Activated effector memory CD4-positive, alpha-beta T cell treated with Interleukin-2 at 50 U/mL for 16 hours (primary cell): ENCODE measurements at places on chromosomes 11 and 22.

DNA sequence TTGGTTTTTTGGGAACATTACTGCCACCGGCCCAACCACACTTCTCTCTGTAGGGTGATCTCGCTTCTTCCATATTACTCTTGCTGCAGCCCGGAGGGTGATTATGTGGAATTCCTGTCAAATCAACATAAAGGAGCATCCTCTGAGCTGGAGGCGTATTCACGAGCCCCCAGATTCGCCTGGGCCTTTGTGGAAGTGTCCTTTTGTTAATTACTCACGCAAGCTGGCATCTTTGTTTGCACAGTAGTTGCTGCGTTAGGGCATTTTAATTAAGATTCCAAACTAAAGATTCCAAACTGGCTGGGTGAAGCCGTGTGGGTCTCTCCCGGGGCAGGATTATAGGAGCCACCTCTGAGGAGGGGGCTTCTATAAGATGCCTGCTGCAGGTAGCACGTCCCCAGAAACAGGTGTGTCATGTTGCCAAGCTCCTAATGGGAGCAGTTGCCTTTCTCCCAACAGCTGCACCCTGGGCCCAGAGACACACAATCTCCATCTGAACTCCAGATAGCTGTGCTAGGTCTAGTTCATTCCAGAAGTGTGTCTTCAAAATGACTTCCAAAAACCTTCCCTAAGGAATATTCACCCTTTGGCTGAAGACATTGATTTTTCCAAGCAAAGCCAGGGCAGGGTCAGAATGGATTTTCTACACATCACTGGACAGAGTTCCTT, 40.9 kb downstream of the SHISAL1 start:
- DNase-seq = no peak

- DNase-seq = no peak
Measured at GRCh38 chr11:102421261-102421660, 31.3 kb downstream of the TMEM123 start.

GRCh38 chr11:1351278-1351937, 38.3 kb upstream of the BRSK2 start:
- no peak for DNase-seq

DNA sequence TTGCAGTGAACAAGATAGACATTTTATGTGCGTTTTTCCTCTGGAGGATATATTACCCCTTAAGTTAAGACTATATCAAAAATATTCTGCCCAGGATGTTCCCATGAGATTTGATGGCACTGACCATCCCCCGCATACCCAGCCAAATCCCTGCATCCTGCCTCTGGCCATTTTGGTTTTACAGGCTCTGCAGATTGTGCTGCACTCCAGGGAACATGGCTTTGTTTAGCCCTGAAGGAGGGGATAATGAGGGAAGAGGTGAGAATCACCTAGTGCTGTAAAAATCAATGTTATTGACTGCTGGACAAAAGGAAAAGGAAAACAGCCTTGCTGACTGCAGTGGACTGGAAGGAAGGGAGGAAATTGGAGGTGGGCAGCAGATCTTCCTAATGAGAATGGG, 717.4 kb downstream of the DLG2 start:
- no peak for DNase-seq

DNA sequence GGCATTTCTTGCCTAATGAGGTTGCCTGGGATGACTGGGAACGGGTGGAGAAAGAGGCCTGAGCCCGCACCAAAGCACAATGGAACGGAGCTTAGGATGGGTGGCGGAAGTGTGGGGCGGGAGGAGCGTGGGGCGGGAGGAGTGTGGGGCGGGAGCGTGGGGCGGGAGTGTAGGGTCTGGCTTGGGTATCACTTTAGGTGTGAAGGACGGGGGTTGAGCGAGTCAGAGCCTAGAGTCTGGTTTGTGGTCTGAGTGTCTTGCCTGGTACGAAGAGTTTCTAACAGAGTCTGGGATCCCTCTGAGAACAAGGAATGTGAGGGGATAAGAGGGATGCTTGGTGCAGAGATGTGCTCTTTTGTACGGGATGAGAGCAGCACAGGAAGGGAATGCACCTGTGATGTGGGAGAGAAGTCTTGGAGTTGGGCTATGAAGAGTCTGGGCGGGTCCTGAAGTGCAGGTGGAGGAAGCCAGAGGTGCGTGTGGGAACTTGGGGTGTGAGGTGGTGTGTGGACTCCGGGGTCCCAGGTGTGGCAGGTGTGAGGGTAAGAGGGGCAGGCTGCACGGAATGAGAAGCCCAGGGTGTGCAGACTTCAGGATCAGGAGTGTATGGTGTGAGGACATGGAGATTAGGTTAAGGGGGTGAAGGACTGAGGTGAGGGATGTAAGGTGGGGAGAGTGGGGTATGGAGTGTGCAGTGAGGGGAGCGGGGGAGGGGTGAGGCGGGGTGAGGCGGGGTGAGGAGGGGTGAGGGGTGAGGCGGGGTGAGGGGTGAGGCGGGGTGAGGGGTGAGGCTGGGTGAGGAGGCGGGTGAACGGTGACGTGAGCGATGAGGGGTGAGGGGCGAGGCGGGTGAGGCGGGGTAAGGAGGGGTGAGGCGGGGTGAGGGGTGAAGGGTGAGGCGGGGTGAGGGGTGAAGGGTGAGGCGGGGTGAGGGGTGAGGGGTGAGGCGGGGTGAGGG, 1.0 kb downstream of the SYCE3 start:
- DNase-seq = no peak

DNA sequence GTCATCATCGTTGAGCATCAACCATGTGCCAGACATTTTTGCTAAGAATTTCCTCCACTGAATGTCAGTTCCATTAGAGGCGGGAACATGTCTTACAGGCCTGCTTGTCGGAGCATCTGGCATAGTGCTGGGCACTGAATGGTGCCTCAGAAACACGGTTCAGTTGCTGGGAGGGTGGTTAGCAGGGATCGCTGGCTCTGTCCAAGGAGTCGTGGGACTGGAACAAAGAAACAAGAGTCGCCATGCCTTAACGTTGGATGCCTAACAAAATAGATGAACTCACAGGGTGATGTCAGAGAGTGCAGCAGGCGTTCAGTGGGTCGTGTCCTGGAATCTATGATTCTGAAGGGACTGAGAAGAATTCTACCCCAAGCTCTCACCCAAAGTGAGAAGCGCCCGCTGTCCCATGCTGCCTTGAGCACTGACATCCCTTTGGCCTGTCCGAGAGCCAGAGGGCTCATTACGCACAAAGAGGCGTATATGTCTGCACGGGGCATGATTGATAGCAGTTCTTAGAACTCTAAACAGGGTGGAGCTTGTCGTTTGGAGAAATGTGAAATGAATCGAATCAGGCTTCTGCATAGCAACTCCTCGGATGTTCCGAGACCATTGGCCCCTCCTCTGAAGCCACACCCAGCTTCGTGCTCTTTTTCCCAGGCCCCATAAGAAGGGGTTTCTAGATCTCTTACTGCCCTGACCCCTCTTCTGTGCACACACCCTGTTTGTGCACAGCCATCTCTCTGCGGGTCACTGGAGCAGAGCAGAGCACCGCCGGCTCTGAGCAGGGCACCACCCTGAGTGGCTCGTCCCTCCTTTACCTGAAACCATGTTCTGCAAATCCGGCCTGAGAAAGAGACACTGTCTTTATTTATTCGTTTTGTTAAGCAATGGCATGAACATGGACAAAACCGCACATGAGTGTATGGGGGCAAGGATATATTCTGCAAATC, 113.1 kb upstream of the B3GAT1 start:
- DNase-seq = no peak

DNA sequence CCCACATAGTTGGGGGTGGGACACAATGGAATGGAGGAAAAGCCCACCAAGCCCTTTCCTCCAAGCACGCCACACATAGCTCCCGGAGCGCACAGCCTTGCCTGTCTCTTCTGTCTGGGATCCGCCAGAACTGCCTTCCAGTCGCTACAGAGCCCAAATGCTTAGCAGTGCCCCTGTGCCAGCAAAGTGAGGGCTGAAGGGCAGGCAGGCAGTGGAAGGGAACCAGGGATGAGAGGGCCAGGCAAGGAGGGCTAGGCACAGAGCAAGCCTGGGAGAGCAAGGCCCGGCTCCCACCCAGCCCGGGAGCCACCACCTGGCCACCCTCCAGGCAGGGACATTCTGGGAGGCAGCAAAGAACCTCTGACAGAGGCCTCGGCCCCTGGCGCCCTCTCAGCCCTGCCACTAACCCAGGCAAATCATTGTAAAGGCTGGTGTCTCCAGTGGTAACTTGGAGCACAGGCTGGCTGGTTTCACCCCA, 32.5 kb downstream of the PPP2R1B start:
- no peak for DNase-seq

GRCh38 chr22:33896575-33897447, 23.5 kb downstream of the LARGE1 start:
- DNase-seq = no peak

DNA sequence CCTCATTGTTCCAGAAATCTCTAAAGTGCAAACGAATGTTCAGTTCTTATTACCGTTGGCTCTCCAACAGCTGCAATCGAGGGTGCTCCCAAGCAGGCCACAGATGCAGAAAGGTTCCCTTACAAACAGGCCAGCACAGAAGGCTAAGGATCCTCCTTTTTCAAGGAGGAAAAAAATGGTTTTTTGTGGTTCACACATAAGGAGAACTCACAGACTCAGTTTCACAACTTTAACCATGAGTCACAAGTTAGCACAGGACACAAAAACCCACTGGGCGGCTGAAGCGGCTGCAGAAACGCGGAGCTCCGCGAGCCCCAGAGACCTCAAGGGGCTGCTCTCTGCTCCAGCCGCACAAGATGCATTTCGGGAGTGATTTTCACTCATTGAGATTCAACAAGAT, 98.2 kb upstream of the PRR5 start:
- DNase-seq = no peak
